Stimulated activated naive CD4-positive, alpha-beta T cell treated with Interleukin-2 at 50 U/mL for 16 hours (primary cell): ENCODE measurements at places on chromosomes 16 and 17.

GRCh38 chr17:78437508-78438169 is 59.2 kb downstream of the PGS1 start:
- DNase-seq = no peak

GRCh38 chr16:30372038-30372712 is 1.9 kb upstream of the TBC1D10B start:
- no peak for DNase-seq

- no peak for DNase-seq
Measured at GRCh38 chr16:50185005-50185505, 31.9 kb downstream of the TENT4B start.

- no peak for DNase-seq
Measured at GRCh38 chr17:82487910-82488309, 29.4 kb downstream of the NARF start.

DNA sequence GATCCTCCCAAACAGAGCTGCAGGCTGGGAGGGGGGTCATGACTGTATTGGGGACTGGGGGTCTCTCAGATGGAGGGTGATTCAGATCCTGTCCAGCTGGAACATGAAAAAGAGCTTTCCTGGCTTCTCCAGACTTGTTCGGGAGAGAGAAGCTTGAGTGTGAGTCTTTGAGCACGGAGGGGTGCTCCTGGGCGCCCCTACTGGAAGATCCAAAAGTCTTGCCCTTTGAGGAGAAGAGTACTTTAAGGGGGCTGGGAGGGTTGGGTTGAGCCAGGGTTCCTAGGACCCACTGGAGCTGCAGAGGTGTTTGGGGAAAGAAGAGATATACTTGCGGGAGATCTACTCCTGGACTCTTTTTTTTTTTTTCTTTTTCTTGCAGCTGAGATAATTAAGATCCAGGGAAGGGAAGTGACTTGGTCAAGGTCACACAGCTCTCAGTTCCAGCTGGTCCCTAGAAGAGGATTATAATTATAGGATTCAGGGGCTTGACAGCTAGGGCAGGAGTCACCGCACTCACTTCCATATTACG is 8.4 kb downstream of the RARA start:
- peak; percentile 43 for DNase-seq

DNA sequence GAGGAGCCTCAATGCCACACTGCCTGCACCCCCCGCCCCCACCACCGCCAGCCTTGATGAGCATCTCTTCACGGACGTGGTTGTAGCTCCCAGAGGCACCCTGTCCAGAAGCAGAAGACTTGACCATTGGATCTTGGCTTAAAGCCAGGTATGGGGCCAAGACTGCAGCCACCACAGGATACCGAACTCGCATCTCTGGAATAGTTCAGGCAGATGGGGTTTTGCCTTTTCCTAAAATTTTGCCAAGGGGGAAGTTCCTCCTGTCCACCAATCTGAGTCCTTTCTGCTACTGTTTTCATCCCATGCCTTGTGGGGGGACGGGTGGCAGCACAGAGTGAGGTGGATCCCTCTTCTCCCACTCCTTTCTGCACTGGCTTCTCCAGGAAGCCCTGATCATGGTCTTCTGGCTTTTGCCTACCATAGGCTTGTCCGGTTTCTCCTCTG is 939 bp downstream of the CORO6 start:
- no peak for DNase-seq

- no peak for DNase-seq
Measured at GRCh38 chr17:10768750-10769251, 35.1 kb downstream of the TMEM238L start.

GRCh38 chr17:57260325-57261083 is 4.2 kb downstream of the MSI2 start:
- no peak for DNase-seq

DNA sequence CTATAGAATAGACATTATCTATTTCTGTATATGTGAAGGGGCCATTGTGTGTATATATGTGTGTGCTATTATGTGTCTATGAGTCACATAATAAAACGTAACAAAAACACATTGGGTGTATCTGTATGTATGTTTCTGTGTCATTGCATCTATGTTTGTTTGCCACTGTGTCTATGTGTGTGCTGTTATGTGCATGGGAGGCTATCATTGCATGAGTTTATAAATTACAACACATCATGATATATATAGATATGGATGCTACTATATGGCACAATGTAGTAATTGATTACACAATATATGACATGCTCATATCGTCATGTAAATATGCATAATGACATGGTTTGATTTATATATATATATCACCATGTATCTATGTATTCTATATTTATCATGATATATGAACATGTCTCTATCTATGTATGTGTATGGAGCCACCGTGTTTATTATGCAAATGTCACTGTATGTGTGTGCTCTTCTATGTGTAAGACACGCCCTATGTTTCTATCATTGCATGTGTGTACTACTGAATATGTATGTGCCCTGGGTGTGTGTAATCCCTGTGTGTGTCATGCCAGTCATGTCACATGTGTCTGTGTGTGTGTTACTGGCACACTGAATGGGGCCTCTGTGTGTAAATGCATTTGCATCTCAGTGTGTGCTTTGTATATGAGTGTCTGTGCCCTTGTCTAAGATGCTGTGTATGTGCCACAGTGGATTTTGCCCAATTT is 1.4 kb upstream of the TSPOAP1 start:
- DNase-seq = peak; percentile 27

- DNase-seq = no peak
Measured at GRCh38 chr17:46943501-46944393, 20.8 kb downstream of the GOSR2 start.

DNA sequence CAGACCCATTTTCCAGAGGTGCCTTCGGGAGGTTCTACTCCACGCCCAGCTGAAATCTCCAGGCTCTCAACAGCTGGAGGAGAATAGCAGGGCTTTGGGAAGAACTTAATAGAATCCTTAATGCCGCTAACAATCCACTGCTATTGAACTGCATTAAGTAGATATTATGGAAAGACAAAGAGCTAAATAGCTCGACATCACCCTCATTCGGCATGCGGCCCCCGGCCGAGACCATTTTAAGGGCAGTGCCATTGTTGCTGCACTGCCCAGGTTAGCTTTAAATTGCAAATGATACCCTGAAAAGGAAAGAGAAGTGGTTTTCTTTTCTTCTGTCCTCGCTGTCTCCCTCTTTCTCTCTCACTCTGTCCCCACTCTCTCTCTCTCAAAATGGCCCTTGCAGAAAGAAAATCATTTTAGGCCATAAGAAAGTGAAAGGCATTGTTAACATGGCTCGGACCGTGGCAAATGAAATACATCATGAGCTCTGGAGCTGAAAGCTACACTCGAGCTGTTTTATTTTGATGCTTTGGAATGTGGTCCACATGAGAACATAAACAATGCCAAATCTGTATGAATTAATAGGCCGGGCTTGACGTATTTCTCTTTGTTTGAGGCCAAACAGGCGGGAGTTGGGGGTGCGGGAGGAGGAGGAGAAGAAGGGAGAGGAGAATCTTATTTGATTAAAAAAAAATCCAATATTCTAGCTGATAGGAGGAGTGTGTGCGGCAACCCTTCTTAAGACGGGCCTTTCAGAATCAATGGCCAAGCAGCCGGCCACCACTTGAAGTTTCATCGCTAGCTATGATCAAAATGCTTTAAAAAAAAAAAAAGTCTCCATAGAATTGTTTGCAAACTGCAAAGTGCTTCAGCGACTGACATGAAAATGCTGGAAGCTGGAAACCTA is 298.8 kb upstream of the IRX3 start:
- no peak for DNase-seq

GRCh38 chr16:30470170-30470512 is 2.4 kb upstream of the ITGAL start:
- DNase-seq = no peak

DNA sequence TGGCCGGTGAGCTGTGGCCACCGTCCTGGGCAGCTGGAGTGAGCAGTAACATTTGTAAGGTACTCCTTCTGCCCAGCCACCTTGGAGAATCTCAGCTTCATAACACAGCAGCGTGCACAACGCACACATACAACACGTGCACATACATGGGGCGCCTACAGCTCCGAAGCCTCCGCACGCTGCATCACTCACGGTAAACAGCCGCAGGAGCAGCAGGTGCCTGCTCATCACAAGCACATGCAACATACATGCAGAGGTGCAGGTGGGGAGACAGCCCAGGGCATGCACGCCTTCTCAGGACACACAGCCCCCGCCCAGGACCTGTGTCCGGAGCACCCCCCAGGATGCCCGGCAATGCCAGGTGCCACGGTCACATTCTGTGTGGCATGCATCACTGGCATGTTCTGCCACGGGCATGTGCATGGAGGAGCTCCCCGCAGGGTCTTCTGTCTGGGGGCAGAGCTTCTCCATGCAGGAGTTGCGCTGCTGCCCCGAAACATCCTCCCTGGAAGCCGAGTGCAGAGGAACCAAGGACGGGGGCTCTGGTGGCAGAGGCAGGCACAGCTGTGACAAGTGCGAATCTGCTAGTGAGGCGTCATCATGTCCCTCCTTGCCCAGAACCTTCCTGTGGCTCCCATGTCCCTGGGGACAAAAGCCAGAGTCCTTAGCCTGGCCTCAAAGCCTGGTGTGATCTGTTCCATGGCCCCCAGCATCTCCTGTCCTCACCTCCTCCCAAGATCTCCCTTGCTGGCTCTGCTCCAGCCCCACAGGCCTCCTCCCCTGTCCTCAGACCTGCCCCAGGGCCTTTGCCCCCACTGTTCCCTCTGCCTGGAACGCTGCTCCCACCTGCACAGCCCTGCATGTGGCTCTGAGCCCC is 184.0 kb upstream of the GSE1 start:
- no peak for DNase-seq

GRCh38 chr16:8533509-8533908 is 56.8 kb downstream of the TMEM114 start:
- no peak for DNase-seq

DNA sequence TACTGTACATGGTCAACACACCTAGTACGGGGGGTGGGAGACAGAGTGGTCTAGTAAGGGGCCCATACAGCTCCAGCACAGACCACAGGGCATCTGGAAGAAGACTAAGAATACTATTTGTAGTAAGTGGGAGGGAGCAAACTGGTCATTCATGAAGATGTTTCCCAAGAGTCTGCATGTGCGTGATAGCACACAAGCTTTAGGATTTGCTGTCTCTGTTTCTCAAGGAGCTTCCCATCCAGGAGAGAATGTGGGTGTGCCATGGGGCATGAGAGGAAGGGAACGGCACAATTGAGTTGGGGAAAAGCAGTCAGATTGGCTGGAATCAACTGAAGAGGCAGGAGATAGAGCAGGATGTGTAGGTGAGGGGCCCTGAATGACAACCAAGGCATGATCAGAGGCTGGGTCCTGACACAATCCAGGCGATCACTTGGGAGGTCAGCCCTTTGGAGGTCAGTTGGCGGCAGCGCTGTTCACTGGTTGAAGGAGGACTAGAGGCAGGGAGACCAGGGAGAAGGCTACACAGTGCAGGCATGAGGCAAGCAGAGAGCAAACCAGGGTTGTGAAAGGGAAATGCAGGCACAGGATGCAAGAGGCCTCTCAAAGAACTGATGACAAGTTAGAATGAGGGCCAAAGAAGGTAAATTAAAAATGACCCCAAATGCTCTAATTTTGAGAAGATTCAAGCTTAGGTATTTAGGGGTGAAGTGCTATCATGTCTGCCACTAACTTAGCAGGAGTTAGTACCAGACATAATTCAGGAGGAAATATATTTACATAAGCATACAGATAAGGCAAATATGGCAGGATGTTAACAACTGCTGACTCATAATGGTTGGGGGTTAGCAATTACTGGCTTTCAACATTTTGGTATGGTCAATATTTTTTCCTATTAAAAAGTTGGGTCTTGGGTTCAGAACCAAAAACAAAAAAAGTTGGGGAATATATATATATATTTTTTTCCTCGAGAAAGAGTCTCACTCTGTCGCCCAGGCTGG is 10.3 kb downstream of the UBE2O start:
- DNase-seq = no peak

DNA sequence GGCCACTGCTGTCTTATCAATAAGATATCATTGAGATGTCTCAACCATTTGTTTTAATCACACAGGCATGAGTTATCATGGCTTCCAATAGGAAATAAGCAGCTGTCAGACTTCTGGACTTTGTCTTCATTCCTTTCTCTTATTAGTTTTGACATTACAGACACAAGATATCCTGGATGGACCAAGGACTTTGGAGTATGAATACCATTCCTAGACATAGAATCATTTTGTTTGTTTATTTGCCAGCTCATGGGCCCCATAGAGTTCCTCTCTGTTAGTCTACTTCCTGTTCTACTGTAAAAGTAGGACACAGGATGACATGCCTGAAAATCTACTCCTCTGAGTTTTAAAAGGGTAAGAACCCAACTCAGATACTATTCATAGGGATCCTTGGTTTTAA is 77.7 kb upstream of the KCNJ16 start:
- no peak for DNase-seq

GRCh38 chr17:18267366-18267765 is 6.9 kb downstream of the MIEF2 start:
- DNase-seq = no peak

GRCh38 chr17:60652454-60653247 is 25.0 kb upstream of the BCAS3 start:
- no peak for DNase-seq

DNA sequence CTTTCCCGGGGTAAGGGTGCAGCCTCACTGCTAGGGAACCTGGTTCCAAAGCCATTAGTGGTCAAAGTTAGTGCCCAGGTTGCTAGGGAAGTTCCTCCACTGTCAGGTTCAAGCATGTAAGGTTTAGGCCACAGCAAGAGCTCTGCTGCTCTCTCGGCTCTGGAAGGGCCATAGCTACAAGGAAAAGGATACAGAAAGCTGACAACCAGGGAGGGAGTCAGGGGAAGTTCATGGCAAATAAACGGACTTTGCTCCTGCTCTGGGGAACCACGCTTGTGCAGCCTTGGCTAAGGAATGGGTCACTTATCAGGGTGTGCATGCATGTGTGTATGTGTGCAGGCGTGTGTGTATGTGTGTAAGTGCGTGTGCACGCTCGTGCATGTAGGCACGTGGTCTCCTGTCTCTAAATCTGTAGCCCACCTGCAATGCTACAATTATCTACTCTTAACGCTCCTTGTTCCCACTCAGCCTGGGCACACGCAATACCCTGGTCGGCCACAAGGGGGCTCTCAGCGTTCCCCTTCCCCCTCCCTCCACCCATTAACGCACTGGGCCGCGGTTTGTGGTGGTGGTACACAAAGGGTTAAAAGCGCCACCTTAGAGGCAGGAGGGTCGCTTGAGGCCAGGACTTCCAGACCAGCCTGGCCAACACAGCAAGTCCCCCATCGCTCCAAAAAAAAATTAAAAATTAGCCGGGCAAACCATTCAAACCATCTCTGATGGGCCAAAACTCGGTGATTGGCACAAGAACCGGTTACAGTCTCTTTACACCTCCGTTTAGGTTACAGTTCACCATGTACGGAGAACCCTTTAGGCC is 48.4 kb upstream of the KDM8 start:
- peak; percentile 39 for DNase-seq

DNA sequence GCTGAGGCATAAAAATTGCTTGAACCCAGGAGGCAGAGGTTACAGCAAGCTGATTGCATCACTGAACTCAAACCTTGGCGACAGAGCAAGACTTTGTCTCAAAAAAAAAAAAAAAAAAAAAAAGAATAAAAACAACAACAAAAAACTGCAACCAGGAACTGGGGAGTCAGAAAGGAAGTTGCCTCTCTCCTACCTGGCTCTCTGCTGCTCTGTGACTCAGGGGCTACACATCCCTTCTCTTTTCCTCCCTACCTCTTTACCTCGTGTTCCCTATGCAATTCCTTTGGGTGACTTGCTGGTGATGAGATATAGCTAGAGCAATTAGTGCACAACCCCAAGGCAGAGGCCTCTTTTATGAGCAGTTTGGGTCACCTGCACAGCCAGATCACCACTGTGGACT is 95.9 kb downstream of the ABCC1 start:
- no peak for DNase-seq
